ENCODE measurements at places on chromosomes 2 and 18.

GRCh38 chr2:38740851-38741731, 10.1 kb downstream of the SRSF7 start:
- DNase-seq = no peak

DNA sequence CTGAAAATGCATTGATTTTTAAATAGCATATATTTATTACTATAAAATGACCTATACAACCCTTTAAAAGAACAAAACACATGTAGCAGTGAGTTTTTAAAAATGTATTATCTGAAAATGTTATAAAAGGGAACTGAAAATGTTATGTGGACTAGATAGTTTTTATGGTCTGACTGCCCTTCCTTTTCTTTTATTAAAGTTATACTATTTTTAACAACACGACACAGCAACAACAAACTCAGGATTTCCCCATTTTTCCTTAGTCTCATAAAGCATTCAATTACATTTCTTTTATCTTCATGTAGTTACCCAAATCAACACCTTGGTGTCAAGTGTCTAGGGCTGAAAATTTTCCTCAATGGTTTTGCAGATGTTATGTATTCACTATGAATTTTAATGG, 132.8 kb upstream of the TMEFF2 start:
- DNase-seq = no peak

DNA sequence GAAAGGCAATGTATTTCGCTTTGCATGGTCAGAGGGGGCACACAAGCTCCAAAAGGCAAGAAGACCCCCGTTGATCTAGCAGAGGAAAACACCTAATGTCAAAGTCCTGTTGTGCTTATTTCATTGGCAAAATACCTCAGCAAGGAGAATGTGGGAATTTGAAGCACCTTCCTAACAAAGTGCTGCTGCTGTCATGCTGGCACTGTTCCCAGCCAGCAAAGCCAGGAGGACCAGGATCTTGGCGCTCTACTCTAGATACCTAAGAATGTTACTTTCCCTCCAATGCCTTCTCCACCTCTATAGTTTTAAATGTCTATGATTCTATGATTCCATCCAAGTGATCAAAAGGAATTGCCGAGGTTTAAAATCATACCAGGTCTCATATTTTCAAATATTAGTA, 867.9 kb upstream of the POU3F3 start:
- DNase-seq = no peak

DNA sequence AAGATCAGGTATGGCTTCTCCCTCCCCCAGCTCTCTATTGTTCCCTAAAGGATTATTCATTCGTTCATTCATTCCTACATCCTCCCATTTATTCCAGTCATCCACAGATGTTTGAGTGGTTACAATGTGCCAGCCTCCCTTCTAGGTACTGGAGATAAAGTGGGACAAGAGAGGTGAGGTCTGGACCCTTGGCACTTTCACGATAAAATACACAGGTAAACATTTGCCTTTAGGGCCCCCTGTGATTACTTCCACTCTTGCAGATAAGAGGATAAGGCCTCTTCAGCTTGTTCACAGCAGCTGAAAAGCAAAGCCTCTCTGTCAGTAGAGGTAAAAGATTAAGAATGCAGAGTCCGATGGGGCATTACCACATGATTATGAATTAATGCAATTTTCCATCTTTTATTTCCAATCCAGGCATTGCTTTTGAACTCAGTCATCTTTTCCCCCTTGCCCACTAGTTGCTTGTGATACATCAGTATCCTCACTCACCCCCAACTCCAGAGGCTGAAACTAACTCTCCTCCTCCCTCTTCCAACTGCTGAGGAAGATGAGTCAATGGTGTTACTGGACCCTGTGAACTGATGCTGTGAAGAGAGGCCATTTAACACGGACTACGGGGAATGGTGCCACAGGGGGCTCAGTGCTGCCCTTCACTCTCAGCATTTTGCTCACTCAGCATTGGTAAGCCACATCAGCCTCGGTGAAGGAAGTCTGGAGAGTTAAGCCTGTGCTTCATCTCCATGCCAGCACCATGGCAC, 1.1 kb upstream of the DPP4 start:
- DNase-seq = no peak

DNA sequence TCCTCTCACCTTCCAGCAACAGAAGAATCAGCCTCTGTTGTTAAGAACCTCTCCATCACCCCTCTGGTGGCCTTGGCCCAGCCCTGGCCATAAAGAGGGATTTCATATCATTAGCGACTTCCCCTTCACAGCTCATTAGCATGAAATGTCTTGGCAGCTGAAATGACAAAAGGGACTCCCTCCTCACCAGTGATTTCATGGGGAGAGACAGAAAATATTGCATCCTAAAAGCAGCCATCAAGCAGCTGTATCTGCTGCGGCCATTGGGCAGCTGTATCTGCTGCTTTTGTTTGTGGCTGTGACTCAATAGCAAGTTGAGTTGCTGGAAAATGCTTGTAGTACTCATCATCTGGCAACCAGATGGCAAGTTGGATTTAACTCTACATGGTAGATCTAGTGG, 105.9 kb upstream of the RMDN2 start:
- DNase-seq = no peak

DNA sequence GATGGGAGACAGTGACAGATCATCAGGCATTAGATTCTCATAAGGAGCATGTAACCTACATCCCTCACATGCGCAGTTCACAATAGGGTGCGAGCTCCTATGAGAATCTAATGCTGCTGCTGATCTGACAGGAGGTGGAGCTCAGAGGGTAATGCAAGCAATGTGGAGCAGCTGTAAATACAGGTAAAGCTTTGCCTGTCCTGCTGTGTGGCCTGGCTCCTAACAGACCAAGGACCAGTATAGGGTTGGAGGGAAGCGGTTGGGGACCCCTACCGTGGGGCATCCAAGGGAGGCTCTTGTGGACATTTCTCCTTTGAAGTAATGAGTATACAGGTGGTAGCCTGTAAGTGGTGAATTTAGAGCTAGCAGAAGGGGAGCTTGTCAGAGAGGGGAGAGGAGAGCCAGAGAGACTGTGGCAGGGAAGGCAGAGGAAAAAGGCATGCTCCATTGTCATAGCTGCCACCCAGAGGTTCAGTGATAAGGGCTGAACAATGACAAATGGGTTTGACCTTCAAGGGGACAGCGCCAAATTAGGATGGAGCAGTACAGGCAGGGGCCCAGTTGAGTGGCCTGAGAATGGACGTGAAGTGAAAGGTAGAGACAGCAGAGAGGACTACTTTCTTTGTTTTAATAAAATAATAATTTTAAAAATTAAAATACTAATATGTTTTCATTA, 15.2 kb upstream of the TMBIM1 start:
- no peak for DNase-seq

GRCh38 chr18:10017043-10017442, 103.2 kb downstream of the VAPA start:
- DNase-seq = no peak

- no peak for DNase-seq
These were observed 33.7 kb upstream of the KYNU start for GRCh38 chr2:142843731-142844130.

DNA sequence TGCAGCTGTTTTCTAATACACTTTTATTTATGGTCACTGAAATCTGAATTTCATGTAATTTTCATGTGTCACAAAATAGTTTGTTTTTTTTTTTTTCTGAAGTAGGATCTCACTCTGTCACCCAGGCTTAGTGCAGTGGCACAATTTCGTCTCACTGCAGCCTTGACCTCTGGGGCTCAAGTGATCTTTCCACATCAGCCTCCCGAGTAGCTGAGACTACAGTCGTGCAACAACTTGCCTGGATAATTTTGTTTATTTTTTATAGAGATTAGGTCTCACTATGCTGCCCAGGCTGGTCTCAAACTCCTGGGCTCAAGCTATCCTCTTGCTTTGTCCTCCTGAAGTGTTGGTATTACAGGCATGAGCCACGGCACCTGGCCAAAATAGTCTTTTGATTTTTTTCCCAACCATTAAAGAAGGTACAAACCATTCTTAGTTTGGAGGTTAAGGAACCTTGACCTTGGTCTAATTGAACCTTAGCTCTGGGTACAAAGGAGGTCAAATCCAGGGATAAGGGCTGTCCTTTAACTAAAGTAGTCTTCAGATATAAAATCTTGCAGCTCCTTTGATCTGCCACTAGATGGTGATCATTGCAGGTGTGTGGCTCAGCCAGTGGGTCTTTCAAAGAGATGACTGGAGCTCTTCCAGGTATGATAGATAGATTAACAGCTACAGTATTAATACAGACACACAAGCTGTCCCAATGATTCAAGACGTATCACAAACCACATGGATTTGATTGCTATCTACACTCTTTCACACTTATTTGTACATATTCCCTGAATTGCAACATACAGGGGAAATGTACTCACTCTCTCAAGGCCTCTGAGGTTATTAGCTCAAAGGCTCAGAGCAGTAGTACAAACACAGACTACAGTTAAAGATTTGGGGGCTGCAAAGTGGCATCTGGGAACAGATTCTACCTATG, 4.7 kb upstream of the KRCC1 start:
- DNase-seq = peak; percentile 23

- no peak for DNase-seq
These were observed 286.8 kb upstream of the PXDN start for GRCh38 chr2:2031101-2031500.

DNA sequence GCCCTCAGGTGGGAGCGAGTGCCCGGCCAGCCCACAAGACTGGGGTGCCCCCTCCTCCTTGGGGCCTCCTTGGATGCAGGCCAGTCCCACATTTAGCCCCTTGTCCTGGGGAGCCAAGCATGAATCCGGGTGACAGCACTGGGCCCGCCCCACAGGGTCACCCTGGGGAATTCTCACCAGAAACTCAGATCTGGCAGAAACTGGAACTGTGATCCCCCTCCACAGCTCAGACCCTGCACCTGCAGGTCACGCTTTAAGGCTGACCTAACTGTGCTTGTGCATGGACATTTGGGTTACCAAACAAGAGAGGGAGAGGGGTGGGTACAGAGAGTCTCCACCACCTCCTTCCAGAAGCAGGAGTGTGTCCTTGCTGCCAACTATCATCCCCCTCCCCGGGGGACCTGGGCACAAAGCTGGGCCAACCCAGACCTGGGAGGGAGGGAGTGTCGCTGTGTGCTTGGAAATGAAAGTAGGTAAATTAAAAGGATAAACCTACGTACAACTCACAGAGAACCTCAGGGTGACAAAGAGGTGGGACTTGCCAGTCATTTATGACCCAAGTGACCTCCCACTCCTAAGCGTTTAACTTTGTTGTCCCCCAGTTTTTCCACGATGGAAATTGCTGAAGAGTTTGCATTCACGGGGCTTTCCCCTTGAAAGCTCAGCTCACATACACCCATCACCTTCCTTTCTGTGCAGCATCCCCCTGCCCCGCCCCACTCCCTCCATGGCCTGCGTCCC, 9.1 kb downstream of the ITM2C start:
- peak; percentile 24 for DNase-seq

DNA sequence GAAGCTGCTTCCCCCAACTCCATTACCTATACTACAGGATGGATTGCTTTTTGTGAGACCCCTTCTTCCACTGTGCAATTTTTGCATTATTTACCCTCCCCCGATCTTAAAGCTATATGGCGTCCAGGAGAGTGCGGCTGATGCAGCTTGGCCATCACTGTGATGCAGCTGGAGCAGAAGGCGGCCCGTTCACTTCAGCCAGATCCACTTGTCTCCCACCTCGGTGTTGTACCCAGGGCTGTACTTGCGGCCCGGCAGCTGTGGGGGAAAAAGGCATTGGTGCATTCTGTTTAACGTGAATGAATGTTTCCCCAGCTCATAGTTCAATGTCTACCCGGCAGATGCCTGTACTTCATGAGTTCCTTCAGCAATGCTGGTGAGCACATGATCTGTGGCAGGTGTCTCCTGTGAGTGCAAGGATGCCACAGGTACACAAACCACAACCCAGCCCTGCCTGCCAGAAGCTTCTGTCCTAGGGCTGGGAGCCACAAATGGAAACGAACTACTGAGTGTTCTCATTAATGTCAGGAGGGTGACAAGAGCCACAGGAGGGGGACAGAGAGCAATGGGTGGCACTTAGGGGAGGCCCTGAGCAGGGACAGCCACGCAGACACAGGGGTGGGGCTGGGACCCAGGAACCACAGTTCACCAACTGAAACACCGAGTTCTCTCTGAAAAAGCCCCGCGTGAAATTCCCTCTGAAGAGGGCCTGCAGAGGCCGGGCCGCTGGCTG, 64.0 kb downstream of the NDUFA10 start:
- DNase-seq = no peak

- DNase-seq = no peak
These were observed 55.8 kb downstream of the PPP4R1 start for GRCh38 chr18:9558387-9559064.

DNA sequence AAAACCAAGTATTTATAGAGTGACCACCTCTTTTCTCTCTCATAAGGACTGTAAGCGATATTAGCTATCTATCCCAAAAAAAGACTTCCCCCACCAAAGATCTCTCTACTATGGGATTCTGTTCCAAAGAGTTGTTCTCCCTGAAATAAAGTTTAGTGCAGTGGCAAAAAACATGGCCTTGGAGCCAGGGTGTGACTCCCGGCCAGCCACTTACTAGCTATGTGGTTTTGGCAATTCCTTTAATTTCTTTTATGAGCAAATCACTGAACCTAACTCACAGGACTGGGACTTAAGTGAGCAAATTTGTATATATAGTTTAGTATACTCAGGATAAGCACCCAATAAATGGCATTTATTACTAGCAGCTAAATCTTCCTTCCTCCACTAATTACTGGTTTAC, 42.6 kb downstream of the SESTD1 start:
- DNase-seq = no peak

GRCh38 chr2:205889114-205889513, 196.9 kb downstream of the INO80D start:
- DNase-seq = no peak

- DNase-seq = no peak
These were observed 141.9 kb downstream of the RHBDD1 start for GRCh38 chr2:226977775-226978190.

DNA sequence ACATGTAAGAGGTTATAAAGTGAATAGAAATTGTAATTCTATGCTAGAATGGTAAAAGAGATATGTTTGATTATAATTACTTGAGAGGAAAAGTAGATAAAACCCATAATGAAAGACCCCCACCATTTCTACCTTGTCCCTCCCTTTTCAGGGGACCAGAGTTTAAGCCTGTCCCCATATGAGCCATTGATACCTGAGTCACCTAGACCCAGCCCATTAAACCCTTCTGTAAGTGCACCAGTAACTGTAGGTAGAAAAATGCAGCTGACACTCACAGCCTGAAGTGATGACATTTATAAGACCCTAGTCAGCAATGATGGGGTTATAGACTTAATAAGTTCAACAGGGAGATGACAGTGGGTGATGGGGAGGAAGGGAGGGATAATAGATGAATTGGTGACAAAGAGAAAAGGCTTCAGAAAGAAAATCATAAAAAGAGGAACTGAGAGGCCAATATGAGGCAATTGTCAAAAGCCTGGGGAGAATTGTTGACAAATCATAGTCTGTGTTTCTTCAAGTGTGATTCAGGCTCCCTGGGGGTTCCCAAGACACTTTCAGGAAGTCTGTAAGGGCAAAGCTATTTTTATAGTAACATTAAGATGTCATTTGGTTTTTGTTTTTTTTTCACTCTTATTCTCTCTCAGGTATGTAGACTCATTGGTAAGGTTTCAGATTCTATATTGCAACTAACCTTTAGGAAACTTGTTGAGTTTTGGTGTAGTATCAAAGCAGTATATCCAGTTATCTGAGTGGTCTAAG, 544.2 kb downstream of the SATB2 start:
- no peak for DNase-seq
